ENCODE measurements at places on chromosomes 1 and 21.

DNA sequence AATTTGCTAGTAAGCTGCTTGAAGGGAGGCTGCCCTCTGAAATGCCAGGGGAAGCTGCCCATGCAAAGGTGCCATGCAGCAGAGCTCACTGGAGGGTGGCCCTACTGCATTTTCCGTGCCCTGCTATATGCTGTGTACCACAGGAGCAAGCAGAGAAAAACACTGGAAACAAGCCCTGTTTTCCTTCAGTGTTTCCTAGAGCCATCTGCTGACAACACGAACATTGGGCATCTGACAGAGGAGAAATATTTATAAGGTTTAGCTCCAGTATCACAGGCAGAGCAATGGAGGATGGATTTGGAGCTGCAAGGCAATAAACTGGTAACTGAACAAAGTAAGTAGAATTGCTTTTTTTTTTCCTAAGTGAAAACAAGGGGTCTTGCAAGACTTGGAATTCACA is 198.4 kb downstream of the USP25 start:
- DNase-seq: no peak

DNA sequence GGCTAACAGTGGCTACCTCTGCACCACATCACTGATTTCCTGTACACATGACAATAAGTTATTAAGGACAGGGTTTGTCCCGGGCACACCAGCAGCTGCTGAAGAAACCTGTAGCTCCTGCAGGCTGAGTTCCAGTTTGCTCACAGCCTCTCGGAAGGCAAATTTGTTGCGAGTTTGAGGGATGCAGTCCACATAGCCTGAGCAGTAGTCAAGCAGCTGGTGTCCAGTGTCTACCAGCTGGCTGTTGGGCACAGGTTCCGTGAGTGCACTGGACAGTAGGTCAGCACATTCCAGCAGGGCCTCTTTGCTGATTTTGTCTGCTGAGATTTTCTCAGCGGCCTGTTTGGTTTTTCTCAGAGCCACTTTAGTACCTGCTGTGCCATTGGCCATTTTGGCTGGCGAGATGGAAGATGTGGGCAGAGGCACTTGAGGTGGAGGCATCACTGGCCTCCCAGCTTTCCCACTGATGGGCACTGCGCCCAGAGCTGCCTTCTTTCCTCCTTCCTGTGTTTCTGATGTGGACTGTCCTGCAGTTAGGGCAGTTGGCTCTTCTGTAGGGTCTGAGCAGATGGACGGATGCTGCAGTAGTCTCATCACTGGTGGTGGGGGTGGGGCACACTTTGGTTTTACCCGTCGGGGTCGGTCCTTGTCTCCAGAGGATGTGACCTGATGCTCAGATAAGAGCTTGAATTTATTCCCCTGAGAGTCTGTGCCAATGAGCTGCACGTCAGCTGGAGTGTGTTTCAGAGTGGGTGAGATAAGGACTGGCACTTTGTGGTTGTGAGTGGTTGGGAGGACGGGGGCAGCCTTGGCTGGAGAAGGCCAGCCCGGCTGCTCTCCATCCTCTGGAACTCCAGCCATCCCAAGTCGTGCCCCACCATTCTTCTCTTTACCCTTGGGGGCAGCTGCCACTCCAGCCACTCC is 26.1 kb downstream of the TOR3A start:
- no peak for DNase-seq

- DNase-seq: no peak
Observed at GRCh38 chr1:197954718-197955418, 37.7 kb downstream of the LHX9 start.

GRCh38 chr1:149927056-149927562 is 494 bp downstream of the SF3B4 start:
- no peak for DNase-seq

- no peak for DNase-seq
Observed at GRCh38 chr21:42542596-42542995, 28.9 kb downstream of the SLC37A1 start.

DNA sequence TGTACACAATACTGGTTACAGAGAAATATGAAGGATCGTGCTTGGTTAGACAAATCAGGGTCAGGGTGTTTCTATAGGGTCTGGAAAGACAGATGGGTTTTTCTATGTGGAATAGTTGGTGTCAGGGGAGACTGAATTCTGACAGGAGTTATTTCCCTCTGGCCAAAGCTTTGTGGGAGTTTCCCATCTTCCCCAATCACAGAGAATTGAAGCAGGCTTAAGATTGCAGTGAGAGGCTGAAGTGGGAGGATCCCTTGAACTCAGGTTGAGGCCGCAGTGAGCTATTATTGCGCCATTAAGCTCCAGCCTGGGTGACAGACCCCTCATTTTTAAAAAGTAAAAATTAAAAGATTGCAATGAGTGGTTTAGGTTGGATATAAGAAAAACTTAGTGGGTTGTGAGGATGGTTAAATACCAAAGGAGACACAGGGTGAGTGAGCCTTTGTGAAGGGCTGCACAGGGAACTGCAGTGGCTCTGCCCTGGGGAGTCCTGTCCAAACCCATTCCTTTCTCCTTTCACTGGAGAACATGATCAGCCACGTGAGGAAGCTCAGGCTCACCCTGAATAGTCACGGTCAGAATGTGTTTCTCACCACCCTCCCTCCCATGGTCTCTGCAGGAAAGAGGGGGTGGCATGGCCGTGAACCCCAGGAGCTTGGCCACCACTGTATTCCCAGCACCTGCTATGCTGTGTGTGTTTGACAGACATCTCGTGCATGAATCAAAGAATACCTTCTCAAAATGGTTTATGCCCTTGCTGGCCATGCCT is 101.2 kb downstream of the INTS7 start:
- DNase-seq: no peak

All from SK-N-MC (cell line).